Effector memory CD8-positive, alpha-beta T cell (primary cell): ENCODE measurements at places on chromosomes 16 and 17.

GRCh38 chr16:85546585-85547447 lies 66.3 kb upstream of the GSE1 start:
- H3K36me3 ChIP-seq, result peaks cover 8% of the 10 kb centered on the region
- no peak for DNase-seq
- peaks cover 8% of the 10 kb centered on the region for H3K4me1 ChIP-seq
- H3K27ac ChIP-seq, result peak overlapping the region; percentile 35

- no peaks in the 10 kb centered on the region for H3K27me3 ChIP-seq
- peak overlapping the region; percentile 67 for H3K4me3 ChIP-seq
- H3K36me3 ChIP-seq, result peaks cover 18% of the 10 kb centered on the region
Observed at GRCh38 chr17:35051579-35052240, 11.8 kb downstream of the RFFL start.

- H3K4me1 ChIP-seq, result no peaks in the 10 kb centered on the region
- H3K27me3 ChIP-seq, result peaks cover 16% of the 10 kb centered on the region
- no peaks in the 10 kb centered on the region for H3K36me3 ChIP-seq
- no peak overlapping the region for H3K27ac ChIP-seq
- no peak for DNase-seq
Observed at GRCh38 chr16:74201576-74201975, 95.0 kb upstream of the PSMD7 start.

DNA sequence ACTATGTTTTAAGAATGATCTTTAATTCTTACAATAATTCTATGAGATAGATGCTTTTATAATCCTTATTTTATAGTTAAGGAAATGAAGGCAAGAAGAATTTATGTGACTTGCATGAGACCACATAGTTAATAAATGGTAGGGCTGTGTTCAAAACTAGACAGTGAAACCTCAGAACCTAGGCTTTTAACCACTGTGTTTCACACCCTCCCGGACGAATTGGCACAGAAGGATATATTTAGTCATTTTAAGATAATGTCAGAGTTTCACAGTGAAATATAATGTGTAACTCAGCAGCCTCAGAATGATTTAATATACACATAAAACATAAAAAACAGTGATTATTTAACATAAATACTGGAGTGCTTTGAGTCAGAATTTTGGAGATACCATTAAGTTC lies 57.0 kb downstream of the NSRP1 start:
- H3K27me3 ChIP-seq, result no peaks in the 10 kb centered on the region
- no peak overlapping the region for H3K4me3 ChIP-seq
- DNase-seq, result no peak
- peaks cover 50% of the 10 kb centered on the region for H3K36me3 ChIP-seq

DNA sequence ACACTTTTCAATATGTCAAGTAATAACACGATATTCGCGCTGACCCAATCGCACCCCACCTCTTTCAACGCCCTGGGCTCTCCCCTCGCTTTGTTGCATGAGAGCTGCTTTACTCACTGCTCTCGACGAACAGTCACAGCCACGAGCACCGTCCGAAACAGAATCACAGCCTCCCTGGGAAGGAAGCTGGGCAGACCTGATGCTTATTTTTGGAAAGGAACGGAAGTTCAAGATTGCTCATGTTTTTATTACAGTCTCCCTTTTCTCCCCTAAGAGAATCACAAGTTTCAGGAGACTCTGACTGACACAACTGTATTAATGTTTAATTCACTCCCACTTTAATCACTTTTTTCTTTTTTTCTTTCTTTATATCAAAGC lies 67.8 kb downstream of the ANKRD11 start:
- H3K4me3 ChIP-seq, result peak overlapping the region; percentile 68
- H3K36me3 ChIP-seq, result peaks cover 78% of the 10 kb centered on the region
- no peaks in the 10 kb centered on the region for H3K27me3 ChIP-seq
- H3K27ac ChIP-seq, result peak overlapping the region; percentile 77
- H3K4me1 ChIP-seq, result peaks cover 76% of the 10 kb centered on the region
- DNase-seq, result no peak

DNA sequence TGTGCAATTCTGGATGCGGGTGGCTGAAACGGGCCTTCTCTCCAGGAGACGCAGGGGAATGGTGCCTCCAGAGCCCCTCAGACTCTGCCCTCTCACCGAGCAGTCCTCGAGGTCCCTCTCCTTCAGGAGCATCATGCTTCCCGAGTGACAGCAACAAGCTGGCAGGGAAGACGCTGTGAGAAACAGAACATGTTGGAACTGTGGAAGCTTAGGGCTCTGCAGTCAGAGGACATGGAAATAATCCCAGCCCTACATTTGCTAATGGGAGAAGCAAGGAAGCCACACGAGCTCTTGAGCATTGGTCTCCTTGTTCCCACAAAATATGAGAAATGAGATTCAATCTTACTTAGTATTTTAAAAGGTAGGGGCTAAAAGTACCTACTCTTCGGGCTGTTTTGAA lies 115.0 kb downstream of the DYNLRB2 start:
- H3K27ac ChIP-seq, result peak overlapping the region; percentile 98
- peak overlapping the region; percentile 87 for H3K4me3 ChIP-seq
- H3K36me3 ChIP-seq, result no peaks in the 10 kb centered on the region
- peaks cover 14% of the 10 kb centered on the region for H3K4me1 ChIP-seq
- H3K27me3 ChIP-seq, result no peaks in the 10 kb centered on the region

GRCh38 chr16:49399594-49400364 lies 26.2 kb downstream of the C16orf78 start:
- no peaks in the 10 kb centered on the region for H3K4me1 ChIP-seq
- no peak for DNase-seq
- no peak overlapping the region for H3K4me3 ChIP-seq
- no peaks in the 10 kb centered on the region for H3K36me3 ChIP-seq
- peaks cover 10% of the 10 kb centered on the region for H3K27me3 ChIP-seq

DNA sequence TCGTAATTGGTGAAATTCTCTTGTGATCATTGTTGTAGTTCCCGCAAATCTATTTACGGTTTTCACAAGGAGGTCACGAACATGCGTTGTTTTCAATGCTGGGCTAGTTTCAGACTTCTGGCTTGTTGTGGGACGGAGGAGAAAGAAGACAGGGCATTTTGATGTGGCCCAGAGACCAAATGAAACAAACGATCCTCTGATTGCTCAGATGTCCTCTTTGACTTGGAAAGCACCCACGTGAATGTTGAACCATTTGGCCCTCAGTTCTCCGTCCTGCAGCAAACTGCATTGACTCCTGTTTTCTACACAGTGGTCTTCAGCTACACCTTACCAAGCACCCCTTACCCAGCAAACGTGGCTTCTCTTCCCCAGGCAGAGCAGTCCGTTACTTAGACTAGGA lies 391.0 kb downstream of the WWOX start:
- DNase-seq, result no peak
- H3K27ac ChIP-seq, result no peak overlapping the region
- no peaks in the 10 kb centered on the region for H3K36me3 ChIP-seq

DNA sequence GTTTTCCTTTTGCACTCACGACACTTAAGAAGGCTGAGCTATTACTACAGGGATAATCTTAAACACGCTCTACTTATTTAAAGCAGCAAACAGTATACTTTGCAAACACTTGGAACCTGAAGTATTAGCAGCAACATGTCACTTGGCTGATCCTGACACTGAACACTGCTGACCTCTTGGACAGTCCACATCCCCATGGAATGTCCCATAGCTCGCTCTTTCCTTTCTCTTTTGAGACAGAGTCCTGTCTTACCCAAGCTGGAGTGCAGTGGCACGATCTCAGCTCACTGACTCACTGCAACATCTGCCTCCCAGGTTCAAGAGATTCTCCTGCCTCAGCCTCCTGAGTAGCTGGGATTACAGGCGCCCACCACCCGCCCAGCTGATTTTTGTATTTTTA lies 26.4 kb downstream of the SMYD4 start:
- no peak for DNase-seq
- no peaks in the 10 kb centered on the region for H3K27me3 ChIP-seq
- H3K27ac ChIP-seq, result peak overlapping the region; percentile 51
- no peak overlapping the region for H3K4me3 ChIP-seq
- H3K36me3 ChIP-seq, result peaks cover 49% of the 10 kb centered on the region

GRCh38 chr16:55559233-55559632 lies 7.3 kb upstream of the CAPNS2 start:
- no peaks in the 10 kb centered on the region for H3K36me3 ChIP-seq
- H3K27ac ChIP-seq, result no peak overlapping the region
- H3K27me3 ChIP-seq, result peaks cover 43% of the 10 kb centered on the region
- no peaks in the 10 kb centered on the region for H3K4me1 ChIP-seq
- H3K4me3 ChIP-seq, result no peak overlapping the region
- no peak for DNase-seq

- H3K4me3 ChIP-seq, result no peak overlapping the region
- H3K27ac ChIP-seq, result no peak overlapping the region
- H3K4me1 ChIP-seq, result no peaks in the 10 kb centered on the region
- H3K27me3 ChIP-seq, result peaks cover 1% of the 10 kb centered on the region
- no peaks in the 10 kb centered on the region for H3K36me3 ChIP-seq
Observed at GRCh38 chr16:50497592-50497991, 50.6 kb upstream of the NKD1 start.

DNA sequence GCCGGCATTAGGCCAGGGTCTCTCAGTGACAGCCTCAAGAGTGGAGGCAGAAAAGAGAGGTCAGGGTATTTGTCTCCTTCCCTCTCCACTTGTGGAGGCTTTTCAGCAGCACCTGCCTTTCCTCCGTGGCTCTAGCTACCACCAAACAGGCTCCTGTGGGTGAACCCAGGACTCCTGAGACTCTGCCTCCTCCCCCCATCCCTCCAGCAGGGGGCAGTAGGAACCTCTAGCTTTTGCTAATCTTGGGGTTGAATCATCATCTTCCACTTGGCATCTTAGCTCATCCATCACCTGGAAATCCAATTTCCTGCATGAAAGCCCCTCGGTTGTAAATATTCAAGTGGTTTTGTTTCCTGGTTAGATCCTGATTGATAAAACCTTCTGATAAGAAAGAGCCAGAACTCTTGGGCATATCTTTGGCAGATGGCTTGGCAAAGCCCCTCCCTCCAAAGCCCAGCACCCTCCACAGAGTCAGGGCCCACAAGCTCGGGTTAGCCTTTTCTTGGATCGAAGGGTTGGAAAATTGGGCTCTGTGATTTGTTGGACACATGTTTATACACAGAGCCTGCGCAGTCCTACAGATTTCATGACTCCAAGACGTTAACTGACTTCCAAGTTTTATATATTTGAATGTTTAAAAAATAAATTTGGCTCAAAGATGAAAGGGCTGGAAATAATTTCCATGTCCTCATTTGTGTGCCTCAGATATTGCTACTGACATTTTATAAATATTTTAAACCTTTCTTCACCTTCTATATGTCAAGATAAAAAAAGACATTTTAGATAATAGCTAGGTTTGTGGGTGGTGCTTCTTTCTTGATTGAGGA lies 322.1 kb downstream of the MAP2K4 start:
- no peaks in the 10 kb centered on the region for H3K36me3 ChIP-seq
- DNase-seq, result no peak
- no peaks in the 10 kb centered on the region for H3K4me1 ChIP-seq
- H3K4me3 ChIP-seq, result no peak overlapping the region
- H3K27me3 ChIP-seq, result no peaks in the 10 kb centered on the region
- no peak overlapping the region for H3K27ac ChIP-seq

DNA sequence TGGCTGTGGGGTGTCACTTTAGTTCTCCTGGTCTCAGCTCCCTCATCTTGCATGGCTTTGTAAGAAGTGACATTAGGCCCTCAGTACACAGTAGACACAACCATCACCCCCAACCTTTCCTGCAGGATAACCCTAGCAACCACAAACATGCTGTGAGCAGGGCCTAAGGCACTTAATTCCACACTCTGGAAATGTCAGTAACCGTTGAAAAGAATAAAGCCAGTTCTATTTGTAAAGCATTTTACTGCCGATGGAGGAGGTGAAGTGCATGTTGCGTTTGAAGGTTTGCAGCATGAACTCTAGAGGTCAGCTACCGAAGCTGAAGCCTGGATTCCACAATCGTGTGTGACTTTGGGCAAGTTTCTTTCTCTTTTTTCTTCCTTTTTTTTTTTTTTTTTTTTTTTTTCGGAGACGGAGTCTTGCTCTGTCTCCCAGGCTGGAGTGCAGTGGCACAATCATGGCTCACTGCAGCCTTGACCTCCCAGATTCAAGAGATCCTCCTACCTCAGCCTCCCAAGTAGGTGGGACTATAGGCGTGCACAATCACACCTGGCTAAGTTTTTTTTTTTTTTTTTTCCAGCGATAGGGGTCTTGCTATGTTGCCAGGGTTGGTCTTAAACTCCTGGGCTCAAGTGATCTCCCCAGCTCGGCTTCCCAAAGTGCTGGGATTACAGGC lies 26.1 kb upstream of the TOB1 start:
- no peak for DNase-seq
- no peaks in the 10 kb centered on the region for H3K27me3 ChIP-seq
- peaks cover 11% of the 10 kb centered on the region for H3K4me1 ChIP-seq
- H3K4me3 ChIP-seq, result no peak overlapping the region
- no peak overlapping the region for H3K27ac ChIP-seq
- no peaks in the 10 kb centered on the region for H3K36me3 ChIP-seq

DNA sequence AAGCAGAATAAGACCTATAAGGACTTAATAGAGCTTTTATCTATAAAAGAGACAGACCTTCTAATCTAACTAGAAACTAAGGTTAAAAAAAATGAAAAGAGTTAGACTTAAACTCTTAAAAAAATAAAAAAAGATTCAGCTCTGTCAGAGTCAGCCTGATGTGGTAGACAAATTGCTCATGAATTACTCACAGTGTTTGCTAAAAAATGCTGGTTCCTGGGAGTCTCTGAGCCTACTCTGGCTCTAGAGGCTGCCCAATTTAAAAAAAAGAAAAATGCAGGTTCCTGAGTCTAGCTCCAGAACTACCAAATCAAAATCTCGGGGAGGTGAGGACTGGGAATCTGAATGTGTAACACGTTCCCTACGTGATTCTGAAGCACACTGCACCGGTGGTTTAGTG lies 18.1 kb downstream of the SOST start:
- no peak for DNase-seq
- H3K4me3 ChIP-seq, result no peak overlapping the region
- no peak overlapping the region for H3K27ac ChIP-seq

DNA sequence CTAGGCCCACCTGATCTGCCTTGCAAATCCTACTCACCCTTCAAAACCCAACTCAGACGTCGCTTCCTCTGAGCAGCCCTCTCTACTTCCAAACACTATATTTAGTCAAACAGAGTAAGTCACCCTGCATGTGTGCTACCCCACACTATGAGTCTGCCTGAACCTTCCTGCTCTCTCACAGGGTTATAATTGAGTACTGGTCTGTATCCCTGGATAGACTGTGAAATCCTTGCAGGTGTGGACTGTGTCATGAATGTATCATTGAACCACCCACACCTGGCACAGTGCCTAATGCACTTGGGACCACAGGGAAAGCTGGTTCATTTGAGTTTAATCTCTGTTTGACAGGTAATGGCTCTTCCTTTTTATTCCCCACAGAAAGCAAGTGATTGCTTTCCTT lies 3.4 kb downstream of the FBXO39 start:
- DNase-seq, result no peak
- peaks cover 3% of the 10 kb centered on the region for H3K36me3 ChIP-seq
- H3K27ac ChIP-seq, result no peak overlapping the region

- H3K27me3 ChIP-seq, result no peaks in the 10 kb centered on the region
- peak overlapping the region; percentile 84 for H3K4me3 ChIP-seq
- peak overlapping the region; percentile 91 for H3K27ac ChIP-seq
- H3K36me3 ChIP-seq, result peaks cover 34% of the 10 kb centered on the region
- H3K4me1 ChIP-seq, result peaks cover 43% of the 10 kb centered on the region
Observed at GRCh38 chr17:410543-411401, 58.2 kb upstream of the RPH3AL start.

- peaks cover 3% of the 10 kb centered on the region for H3K36me3 ChIP-seq
- peaks cover 43% of the 10 kb centered on the region for H3K27me3 ChIP-seq
- no peak overlapping the region for H3K4me3 ChIP-seq
- DNase-seq, result no peak
Observed at GRCh38 chr16:82331397-82331796, 161.4 kb upstream of the MPHOSPH6 start.
